ENCODE measurements at places on chromosomes 16 and 17.

- no peak for DNase-seq
Observed at GRCh38 chr17:72890711-72891110, 201.8 kb downstream of the SLC39A11 start.

- no peak for DNase-seq
Observed at GRCh38 chr17:8952191-8952590, 13.3 kb downstream of the PIK3R5 start.

DNA sequence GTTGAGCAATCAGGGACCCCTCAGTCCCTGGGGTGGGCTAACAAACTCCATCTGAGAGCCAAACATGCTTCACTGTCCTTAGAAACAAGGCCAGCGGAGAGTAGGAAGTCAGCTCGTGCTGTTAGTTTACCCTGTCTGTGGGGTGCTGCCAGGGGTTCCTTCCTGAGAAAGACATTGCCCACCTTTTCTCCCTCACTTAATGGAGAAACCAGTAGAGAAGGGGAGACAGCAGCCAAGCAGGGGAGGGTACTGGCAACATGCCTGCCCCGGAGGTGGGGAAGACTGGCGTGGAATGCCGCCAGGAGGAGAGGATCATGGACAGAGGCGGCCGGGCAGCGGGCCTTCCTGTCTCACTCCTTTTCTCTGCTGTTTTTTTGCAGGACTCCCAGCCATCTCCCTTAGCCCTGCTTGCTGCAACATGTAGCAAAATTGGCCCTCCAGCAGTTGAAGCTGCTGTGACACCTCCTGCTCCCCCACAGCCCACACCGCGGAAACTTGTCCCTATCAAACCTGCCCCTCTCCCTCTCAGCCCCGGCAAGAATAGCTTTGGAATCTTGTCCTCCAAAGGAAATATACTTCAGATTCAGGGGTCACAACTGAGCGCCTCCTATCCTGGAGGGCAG is 19.9 kb downstream of the SP2 start:
- DNase-seq = no peak

- DNase-seq = no peak
Observed at GRCh38 chr17:16286947-16287562, 66.2 kb downstream of the CENPV start.

- DNase-seq = peak; percentile 88
Observed at GRCh38 chr17:80847496-80848230, 144.0 kb upstream of the CHMP6 start.

Measured in activated CD8-positive, alpha-beta memory T cell treated with anti-CD3 and anti-CD28 coated beads for 24 hours (primary cell).